ENCODE measurements at places on chromosomes 11 and 22.

DNA sequence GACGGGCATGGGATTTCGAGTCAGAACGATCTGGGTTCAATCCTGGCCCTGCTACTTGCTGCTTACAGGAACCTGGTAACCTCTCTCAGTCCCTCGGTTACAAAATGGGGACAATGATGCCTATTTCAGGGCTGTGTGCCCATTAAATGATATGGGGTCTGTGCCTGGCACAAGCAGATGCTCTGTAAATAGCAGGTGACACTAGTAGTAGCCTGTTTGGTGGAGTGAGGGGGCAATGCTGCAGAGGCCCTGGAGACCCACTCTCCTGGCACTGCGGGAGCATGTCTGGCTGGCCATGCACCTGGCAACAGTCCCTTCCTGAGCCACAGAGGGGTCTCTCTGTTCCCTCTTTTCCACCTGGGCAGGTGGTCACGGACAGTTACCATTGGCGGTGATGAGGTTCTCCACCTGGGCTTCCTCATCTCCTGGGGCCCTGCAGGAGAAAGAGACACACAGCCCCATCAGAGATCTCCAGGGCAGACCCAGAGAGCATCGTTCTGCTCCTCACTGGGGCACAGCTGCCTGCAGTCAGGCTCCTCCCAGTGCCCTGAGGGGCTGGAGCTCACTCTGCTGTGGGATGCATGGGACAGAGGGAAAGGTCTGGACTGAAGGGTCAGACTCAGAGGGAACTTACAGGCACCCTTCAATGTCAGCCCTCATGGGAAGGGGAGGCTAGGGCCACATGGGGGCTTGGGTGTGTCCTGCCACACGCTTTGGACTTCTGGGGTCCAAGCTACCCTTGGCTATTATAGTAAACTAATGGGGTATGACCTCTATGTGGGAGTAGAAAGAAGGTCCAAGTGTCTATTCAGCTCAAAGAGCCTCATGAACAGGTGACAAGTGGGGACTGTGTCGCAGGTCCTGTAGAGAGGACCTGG is 15.6 kb upstream of the FXYD2 start:
- no peak for DNase-seq

DNA sequence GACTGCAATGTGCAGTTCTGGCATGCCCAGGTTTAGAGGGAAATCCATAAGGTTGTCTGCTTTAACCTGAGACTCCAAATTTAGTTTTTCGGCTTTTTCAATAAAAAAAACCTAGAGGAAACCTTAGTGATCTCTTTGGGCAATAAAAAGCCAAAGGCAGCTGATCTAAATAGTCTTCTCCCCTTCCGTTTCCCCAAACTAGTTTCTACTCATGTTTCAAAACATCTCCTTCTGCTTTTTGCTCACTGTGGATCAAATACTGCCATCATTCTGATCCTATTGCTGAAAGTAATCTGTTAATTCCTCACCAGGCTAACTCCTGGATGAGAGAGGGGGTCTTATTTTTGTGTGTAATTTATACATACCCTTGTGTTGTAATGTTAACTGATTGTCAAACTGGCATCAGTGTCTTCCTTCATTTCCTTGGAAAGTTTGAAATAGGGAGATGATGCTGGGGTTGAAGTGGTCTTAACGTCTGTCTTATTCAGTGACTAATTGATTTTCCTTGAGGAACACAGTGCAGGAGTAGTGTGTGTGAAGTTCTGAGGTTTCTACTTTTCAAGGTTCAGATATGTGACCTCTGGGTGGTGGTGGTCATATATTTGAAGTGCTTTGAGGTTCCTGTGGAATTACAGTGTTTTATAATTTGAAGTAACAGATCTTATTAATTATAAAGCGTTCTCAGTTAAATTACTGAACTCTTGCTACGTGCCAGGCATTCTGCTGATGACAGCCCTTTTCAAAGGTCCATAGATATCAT is 55.0 kb downstream of the ARHGAP42 start:
- no peak for DNase-seq

- no peak for DNase-seq
Observed at GRCh38 chr11:93187290-93187689, 10.5 kb downstream of the SLC36A4 start.

DNA sequence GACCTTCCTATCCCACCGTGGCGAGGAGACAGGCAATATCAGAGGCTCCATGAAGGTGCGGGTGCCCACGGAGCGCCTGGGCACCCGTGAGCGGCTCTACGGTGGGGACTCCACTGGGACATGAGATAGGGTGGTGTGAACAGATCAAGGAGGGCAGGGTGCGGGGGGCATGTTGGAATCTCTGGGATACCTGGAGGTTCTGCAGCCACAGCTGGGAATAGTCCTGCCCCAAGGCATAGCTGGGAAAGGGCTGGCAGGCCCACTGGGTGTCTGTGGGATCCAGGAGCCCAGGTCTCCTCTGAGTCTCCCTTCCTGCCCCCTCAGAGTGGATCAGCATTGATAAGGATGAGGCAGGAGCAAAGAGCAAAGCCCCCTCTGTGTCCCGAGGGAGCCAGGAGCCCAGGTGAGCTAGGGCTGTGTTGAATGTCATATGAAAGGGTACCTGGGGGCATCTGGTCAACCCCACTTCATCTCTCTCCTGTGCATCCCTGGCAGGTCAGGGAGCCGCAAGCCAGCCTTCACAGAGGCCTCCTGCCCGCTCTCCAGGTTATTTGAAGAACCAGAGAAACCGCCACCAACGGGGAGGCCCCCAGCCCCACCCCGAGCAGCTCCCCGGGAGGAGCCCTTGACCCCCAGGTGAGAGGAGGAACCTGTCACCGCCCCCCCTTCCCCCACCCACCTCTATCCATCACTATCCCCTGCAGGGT is 8.5 kb downstream of the PHOX2A start:
- DNase-seq, result no peak

GRCh38 chr11:92425127-92425526 is 200.5 kb downstream of the FAT3 start:
- no peak for DNase-seq

Data from NCI-H1092 treated with DMSO at 0.1 percent for 48 hours (cell line).